ENCODE measurements at places on chromosomes 7 and 10.

- DNase-seq = no peak
Measured at GRCh38 chr7:128934361-128935341, 3.1 kb upstream of the IRF5 start.

- DNase-seq = no peak
Measured at GRCh38 chr7:76315364-76315763, 12.9 kb downstream of the HSPB1 start.

DNA sequence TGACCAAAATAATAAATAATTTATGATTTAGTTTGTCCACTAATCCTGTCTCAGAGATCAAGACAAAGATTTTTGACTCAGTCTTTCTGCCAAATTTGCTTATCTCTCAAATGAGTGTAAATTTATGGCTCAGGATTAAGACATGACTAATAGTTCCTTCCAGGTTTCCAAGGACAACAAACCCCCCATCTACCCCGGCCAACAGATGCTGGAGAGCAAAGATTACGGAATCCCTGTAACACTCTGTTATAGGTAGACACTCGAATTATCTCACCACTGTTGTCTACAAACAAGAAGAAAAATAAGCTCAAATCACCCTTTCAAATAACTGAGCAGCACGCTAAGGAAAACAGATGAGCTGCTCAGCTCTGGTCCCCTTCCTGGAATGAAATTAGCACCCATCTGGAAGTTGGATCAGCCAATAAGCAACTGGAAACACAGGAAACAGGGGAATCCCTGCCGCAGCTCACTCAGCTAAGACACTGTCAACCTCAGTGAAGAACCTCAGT lies 56.8 kb upstream of the SVIL start:
- DNase-seq = no peak

GRCh38 chr10:89452193-89452592 lies 37.8 kb downstream of the IFIT5 start:
- no peak for DNase-seq

GRCh38 chr10:63683686-63684085 lies 162.5 kb downstream of the REEP3 start:
- DNase-seq = no peak

DNA sequence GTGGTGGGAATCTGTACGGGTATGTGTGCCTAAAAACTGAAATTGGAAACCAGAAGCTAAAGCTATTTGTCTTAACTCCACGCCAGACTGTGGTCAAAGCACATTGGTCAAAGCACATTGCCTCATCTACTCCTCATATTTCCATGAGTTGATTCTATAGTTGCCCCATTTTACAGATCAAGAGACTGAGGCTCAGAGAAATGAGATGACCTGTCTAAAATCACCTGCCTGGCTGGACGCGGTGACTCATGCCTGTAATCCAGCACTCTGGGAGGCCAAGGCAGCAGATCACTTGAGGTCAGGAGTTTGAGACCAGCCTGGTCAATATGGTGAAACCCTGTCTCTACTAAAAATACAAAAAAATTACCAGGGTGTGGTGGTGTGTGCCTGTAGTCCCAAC lies 21.7 kb upstream of the MNX1 start:
- no peak for DNase-seq

DNA sequence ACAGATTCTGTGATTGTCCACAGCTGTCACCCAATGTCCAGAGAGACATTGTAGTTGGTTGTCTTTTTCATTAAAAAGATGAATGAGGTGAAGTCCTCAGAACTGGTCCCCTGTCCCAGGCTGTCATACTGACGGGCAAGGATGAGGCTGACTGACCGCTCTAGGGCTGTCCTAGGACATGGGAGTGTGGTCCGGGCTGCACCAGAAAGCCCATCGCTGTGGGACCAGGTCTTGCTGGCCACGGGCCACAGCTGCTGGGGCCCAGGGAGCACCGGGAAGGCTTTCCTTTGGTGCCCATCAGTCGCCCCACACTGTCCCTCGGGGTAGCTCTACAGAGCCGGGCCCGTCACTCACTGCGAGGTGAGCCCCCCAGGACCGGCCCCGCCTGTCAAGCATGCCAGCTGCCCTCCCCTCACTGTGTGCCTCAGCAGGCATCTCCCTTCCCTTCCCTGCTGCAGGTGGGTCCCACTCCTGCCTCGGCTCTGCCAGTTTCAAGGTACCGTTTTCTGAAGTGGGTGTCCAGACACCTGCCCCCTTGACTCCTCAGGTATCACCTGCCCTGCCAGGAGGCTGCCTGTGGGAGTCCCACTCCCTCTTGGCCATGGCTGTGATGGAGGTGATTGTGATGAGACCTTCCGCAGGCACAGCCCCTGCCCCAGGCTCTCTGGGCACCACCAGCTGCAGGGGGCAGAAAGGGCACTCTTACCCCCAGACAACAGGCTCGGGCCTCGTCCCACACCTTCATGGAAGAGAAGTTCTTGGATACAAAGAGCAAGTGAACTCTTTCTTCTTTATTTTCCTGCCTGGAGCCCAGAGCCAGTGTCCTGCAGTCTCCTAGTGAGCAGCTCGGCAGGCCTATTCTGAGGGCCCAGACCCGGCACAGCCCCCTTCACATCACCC lies 21.7 kb downstream of the LRRC27 start:
- no peak for DNase-seq

DNA sequence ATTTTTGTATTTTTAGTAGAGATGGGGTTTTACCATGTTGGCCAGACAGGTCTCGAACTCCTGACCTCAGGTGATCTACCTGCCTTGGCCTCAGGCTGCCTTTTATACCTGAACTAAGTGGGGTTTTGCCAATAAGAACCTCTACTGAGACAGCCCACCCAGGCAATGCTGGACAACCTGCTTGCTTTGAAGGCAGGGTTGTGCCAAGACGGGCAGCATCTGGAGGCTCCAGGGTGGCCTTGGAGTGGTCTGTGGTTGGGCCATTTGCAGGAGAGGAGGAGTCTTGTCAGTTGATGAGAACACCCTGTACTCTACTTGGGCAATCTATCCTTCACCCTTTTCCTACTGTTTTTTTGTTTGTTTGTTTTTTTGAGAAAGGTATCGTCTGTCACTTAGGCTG lies 75.3 kb upstream of the ZNF735 start:
- no peak for DNase-seq

DNA sequence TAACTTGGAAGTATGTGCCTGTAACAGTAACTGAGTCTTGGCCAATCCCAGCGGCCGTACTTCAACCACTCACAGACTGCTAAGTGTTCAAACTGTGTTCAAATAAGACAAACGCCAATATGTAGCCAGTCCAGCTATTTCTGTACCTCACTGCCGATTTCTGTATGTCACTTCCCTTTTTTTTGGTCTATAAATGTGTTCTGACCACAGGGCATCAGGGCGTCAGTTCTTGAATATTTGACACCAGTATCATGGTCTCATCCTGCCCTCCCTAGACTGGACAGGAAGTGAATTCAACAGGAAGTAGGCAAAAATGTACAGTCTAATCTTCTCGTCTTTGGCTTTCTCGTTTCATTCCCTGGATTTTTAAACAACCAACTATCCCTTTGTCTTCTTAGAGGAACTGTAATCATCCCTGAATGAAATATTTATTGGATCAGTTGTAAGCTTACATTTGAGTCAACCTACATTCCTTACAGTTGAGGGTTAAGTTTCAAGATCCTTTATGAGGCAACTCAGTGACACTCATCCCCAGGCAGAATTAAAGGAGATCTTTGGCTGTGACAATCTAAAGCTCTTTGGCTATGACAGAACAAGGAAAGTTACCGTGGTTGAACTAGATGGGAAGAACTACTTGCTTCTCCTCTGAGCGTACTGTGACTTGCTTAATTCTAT lies 232.7 kb downstream of the NSUN6 start:
- no peak for DNase-seq

- no peak for DNase-seq
Measured at GRCh38 chr7:26865094-26865388, 651 bp upstream of the SKAP2 start.

GRCh38 chr10:20737107-20737506 lies 160.0 kb downstream of the NEBL start:
- DNase-seq = no peak

DNA sequence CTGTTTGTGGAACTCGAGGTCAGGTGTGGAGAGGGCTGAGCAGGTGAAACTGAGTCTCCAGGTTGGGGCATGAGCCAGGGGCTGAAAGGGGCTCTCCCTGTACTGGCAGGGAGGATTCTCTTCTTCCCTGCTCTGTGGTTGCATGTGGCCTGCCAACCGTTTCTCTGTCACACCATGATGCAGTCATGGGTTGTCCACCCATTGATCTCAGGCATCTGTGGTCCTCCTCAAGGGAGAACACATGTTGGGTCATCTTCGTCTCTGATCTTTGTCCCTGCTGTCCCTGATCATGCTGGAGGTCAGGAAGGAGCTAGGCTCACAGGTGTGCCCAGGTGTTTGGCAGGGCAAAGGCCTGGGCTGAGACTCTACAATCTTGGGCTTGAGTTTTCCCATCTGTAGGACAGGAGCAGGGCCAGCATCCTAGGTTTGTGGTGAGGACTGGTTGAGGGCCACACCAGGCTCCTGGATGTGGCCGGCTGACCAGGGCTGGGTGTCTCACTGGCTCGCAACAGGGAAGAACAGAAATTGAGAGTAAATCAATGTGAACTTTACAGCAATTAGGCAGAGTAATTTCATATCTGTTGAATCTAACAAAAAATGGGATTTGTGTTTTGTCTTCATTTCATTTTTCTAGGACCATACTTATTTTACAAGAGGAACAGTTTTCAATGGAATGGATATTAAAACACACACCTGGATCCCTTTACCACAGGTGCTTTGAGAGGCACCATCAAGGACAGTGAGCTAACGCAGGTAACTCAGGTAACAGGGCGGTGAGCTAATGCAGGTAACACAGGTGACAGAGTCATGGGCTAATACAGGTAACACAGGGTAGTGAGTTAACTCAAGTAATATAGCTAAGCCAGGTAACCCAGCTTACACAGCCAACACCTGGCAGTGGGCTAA lies 58.5 kb upstream of the IGFBP3 start:
- no peak for DNase-seq

DNA sequence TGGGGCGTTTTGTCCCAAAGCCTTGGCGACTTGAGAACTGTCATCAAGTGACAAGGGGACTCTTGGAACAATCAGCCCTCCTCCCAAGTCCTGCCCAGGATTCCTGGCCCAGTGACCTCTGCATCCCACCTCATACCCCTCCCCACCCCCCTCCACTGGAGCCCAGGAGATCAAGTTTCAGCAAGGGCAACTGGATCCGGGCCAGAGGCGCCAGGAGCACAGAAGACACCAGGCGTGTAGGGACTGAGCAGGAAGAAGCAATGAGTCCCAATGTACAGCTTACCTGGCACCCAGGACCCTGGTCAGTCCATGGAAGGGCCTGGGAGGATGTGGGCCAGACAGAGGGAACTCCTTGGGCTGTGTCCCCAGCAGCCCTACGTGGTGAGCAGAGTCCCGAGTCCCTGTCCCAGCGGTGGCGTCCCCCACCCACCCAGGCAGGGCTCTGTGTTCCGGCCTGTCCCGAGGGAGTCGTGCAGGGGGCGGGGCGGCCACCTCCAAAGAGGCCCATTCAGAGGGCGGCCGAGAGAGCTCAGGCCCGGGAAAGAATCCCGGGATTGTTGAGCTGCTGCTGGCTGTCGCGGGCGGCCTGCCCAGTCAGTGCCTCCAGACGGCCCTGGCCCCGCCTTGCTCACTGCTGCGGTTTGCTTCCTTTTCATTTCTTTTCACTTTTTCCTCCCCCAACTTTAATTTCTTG lies 254.1 kb downstream of the TNS3 start:
- no peak for DNase-seq

DNA sequence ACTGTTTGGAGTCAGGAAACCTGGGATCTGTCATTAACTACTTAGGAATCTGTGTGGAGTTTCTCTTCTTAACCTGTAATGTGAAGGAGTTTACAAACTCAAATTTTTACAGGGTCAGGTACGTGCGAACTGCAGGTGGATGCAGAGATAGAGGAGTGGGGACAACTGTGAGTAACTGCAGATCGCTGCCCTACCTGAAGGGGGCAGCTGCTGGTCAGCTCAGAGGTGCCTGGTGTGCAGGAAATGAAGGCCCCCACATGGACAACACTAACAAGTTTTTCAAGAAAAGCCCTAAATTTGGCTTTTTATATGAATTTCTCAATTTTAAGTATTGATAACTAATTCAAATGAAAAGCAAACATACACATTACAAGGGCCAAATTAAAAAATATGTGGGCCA lies 380.0 kb downstream of the REEP3 start:
- no peak for DNase-seq

GRCh38 chr7:13179011-13179582 lies 491.7 kb downstream of the ARL4A start:
- DNase-seq = no peak

DNA sequence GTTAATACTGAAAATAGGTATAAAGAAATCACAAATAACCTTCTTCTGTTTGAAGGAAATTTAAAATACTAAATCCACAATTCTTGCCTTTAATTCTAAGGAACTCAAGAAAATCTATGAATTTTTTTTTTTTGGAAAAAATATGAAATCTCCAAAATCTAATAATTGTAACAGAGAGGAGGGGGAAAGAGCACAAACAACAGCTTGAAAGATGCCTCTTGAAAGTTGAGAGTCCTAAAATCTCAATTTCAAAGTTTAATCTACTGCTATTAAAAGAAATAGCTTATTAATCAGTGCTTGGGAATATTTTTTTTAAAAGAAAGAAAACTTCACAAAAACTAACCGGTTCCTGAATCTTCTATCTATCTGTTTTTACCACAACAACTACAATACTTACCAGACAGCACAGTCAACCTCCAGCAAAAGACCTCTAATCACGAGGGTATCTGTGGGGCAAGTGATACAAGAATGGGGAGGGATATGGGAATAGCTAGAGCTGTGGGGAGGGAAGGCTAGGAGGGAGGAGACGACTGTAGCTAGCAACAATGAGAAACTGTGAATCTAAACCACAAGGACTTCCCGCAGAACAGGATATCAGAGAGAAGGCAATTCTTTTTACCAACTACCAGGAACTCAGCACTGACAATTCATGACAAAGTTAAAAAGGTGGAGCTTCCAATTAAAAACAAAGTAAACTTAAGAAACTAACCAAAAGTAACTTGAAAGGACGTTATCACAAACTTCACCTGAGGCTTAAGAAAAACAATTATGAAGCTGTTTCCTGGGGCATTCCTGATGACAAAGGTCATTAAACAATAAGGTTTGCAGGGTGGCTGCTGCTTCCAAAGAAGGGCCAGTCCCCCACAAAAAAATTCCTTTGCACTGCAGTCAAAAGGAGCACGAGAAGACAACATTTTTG lies at the start of gene USP54:
USP54 (minus strand) TSS at position 462 of the 919 bp plus-strand sequence. CDS start 15,684 bp downstream, outside the sequence.
- no peak for DNase-seq

- no peak for DNase-seq
Measured at GRCh38 chr7:152522571-152523067, 86.8 kb upstream of the KMT2C start.
